NCI-H774 (cell line): ENCODE measurements at places on chromosomes 7 and 10.

GRCh38 chr7:74013539-74014272 is 14.3 kb upstream of the ELN start:
- no peak for DNase-seq

DNA sequence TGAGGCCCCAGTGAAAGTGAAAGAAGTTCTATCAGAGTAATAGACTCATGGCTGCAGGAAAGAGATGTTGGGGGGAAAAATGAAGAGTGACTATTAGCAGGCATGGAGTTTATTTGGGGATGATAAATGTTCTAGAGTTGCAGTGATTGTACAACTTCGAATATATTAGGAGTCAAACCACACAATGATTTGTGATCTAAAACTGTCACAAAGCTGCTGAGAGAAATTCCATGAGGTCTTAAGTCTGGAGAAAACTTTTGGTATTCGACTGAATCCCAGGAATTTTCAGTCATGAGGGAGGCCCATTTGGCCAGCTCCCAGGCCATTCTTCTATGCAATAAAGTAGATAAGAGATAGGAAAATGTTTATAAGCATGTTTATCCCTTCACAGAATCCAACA is 55.9 kb upstream of the UNC5B start:
- no peak for DNase-seq

DNA sequence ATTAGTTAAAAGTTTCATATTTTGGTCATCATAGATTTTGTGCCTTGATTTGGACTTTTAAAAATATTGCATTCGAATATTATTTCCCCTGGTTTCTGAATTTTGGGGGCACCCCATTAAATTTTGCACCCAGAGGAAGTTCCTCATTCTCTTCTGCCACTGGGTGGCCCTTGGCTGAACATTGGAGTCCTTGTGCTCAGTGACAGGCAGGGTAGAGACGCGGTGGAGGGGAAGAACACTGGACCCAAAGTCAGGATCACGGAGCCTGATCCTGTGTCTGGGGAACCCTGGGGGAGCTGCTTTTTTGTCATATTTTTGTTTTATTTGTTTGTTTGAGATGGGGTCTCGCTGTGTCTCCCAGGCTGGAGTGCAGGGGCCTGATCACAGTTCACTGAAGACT is 74.7 kb downstream of the MKI67 start:
- no peak for DNase-seq

- no peak for DNase-seq
Observed at GRCh38 chr10:4024027-4024426, 239.0 kb upstream of the KLF6 start.

DNA sequence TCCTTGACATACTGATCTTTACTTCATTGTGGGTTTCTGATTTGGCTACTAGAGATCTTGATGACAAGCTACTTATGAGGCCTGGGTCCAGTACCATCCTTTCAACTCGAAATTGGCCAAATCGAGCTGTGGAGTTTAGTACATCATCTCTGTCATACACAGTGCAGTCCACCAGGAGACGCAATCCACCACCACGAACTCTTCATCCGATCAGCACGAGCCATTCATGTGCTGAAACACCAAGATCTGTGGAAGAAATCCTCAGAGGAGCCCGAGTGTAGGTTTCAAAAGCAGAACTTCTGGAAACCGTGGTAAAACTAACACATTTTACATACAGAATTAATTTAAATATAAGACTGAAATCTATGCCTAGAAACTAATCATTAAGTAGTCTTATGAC is 14.2 kb downstream of the DNAJC9 start:
- DNase-seq: no peak

DNA sequence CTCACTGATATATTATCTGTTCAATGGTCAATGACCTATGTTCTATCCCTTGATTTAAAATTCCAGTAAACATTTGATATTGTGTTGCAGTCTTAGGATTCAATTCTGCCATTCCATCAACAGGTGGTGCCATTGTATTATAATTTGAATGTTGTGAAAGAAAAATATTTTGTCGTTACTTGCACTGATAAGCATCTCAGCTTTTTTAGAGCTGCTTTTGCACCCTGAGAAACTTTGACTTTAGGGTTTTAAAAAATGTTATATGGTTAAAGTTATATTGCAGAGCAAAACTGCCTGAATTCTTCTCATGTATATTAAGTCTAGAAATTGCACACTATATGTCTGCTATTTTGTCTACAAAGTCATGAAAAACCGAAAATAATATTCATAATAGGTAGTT is 18.8 kb upstream of the MINDY3 start:
- peak; percentile 27 for DNase-seq

GRCh38 chr7:134778941-134779740 is at the start of gene CALD1:
Gene CALD1 (plus strand): TSS chr7:134779634. CDS start chr7:134867734, 88,100 bp downstream.
- DNase-seq: peak; percentile 11

DNA sequence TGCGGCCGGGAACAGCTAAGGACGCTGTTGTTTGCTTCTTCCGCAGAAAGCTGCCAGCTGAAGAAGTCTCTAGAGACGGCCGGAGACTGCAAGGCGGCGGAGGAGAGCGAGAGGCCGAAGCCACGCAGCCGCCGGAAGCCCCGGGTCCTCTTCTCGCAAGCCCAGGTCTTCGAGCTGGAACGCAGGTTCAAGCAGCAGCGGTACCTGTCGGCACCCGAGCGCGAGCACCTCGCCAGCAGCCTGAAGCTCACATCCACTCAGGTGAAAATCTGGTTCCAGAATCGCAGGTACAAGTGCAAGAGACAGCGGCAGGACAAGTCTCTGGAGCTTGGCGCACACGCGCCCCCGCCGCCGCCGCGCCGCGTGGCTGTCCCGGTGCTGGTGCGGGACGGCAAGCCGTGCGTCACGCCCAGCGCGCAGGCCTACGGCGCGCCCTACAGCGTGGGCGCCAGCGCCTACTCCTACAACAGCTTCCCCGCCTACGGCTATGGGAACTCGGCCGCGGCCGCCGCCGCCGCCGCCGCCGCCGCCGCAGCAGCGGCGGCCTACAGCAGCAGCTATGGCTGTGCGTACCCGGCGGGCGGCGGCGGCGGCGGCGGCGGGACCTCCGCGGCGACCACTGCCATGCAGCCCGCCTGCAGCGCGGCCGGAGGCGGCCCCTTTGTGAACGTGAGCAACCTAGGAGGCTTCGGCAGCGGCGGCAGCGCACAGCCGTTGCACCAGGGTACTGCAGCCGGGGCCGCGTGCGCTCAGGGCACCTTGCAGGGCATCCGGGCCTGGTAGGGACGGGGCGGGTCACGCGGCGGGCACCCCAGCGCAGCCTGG is 2.4 kb downstream of the NKX2-3 start:
- DNase-seq: no peak

DNA sequence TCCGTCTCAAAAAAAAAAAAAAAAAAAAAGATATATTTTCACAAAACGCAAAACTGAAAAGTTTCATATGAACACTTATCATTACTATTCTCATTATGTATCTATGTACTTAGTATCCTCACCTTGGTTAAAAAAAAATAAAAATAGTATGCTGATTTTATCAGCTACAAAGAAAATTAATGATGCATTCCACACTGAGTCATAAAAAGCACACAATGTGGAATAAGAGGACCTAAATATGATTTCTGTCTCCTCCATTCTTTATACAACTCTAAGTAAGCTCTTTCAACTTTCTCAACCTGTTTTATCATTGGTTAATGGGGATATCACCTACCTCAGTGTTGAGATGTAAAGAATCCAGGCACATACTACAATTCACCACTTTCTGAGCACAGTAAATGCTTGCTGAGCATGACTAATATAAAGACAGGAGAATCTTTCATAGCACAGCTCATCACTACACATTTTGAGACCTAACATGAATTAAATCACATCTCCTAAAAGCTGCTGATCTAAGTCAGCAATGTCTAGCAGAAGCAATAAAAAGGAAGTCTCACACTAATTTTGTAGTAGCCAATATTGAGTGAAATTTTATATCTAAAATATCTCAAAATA is 2.7 kb downstream of the SNX13 start:
- DNase-seq: no peak

DNA sequence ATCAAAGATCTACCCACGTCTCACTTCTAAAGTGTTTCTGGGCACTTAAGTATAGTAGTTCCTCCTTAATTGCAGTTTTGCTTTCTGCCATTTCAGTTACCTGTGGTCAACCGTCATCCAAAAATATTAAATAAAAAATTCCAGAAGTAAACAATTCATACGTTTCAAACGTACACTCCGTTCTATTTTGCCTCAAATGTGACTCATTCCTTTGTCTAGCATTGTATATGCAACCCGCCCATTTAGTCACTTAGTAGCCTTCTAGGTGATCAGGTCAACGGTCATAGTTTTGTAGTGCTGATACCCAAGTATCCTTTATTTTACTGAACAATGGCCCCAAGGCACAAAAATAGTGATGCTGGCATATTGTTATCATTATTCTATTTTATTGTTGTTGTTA is 33.8 kb downstream of the HGF start:
- DNase-seq: no peak

- DNase-seq: no peak
Observed at GRCh38 chr7:518630-519483, 789 bp downstream of the PDGFA start.

DNA sequence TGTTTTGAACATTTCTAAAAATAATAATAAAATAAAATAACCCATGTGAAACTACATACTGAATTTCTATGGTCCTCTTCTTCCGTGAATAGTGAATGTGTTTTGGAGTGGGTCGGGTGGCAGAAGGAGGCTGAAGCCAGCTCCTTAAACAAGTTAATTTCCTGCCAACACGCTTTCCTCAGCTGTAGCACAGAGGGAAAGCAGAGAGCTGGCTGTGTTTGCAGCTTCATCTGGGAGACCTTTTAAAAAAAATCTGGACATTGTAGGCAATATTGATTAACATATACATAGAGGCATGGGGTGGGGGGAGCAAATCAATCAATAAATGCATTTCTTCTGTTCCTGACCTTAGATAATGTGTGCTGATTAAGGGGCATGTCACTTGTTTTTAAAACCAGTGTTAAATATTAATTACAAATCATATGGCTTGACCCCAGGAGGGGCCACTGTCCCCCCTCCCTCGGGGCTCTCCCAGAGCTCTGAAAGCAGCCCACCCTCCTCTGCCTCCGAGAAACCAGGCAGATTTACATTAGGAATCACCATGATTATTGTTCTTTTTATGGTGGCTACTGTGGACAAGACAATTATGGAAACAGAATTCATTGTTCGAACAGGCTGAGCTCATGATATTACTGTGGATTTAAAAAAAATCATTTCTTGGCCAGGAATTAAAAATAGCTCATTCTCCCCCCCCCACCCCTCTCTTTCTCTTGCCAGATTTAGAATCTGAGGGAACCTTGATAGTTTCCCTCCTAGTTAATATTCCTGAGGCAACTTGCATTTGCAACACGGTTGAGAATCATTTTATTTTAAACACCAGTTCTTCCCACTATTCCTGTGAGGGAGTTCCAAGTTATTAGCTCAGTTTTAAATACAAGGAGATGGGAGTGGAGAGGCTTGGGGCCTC is 100.5 kb upstream of the CARD11 start:
- no peak for DNase-seq
